Mesothelial cell of epicardium (in vitro differentiated cells): ENCODE measurements at places on chromosomes 11 and 22.

- no peak for DNase-seq
These were observed 71.8 kb upstream of the TP53I11 start for GRCh38 chr11:45022294-45023064.

DNA sequence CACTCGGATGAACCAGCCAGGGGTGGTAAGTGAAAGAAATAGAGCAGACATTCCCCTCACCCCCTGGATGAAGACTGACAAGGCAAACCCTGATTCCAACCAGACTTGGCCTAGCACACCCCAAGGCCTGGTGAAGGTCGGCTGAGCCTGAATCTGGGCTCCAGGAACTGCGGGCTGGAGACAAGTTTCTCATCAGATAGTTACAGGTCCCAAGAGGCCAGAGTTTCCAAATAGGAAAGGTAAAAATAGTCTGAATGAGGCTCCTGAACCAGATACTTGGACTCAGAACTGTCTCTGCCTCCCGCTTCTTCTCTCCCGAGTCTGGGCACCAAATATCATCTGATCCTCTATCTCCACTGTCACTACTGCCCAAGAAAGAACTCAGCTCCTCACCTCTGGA is 7.8 kb downstream of the ZMAT5 start:
- no peak for DNase-seq

DNA sequence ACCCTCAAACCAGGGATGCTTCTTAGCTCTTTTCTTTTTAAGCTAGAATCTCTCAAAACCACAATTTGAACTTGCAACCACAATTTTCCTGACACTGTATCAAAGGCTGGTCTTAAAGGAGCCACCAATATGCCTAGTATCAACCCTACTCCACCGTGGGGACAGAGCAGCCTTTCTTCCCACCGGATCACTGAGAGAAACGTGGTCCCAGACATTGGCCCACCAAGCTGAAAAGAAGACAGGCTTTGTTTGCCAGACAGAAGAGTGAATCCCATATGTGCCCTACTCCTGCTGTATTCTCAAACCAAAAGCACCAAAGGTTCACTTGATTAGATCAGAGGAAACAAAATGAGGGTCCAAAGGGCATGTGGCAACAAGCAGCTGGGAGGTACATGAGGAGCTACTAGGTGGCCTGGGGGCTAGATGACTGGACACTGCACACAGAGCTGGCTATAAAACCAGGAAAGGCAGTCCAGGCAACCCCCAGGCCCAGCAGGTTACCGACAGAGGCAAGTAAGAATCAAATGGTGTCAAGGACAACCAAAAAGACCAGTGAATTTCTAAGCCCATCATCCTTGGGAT is 3.6 kb upstream of the VWCE start:
- DNase-seq, result no peak

- no peak for DNase-seq
These were observed 17.9 kb downstream of the LINC01488 start for GRCh38 chr11:69499186-69499917.
